ENCODE measurements at places on chromosomes 7 and 10.

DNA sequence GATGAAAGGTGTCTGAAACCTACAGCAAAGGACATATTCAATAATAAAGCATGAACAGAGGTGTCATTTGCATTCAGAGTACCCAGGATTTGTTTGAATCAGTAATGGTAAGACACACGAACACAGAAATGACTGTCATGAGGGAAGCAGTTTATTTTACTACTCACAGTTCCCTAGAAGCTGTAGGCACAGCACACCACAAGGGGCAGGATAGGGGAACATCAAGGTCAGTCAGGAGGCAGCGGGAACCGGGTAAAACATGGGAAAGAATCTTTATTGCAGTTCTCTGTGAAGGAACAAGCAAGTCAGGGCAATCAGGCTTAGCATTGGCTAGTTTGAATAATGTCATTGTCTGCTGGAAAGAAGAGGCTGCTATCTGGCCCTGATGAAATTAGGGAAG is 70.2 kb upstream of the PDSS1 start:
- DNase-seq = no peak

DNA sequence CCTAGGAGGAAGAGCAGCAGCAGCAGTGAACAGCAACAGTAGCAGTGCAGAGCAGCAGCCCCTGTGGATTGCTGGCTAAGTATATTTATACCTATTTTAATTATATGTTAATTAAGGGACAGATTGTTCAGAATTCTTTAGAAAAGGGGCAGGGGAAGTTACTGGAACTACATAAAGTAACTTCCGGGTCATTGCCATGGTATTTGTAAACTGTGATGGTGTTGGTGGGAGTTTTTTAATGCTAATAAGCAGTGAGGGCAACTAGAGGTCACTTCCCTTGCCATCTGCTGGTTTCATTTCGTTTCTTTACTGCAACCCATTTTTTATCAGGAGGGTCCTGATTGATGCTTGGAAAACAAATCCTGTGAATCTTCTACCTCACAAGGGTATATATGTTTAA is 229.8 kb upstream of the PODXL start:
- no peak for DNase-seq

- DNase-seq = no peak
Observed at GRCh38 chr10:21508706-21509331, 16.7 kb downstream of the SKIDA1 start.

- no peak for DNase-seq
Observed at GRCh38 chr7:151632750-151633515, 113.2 kb upstream of the RHEB start.

- DNase-seq = no peak
Observed at GRCh38 chr7:100432621-100433275, 3.1 kb downstream of the MEPCE start.

All from NCI-H1092 (cell line).